ENCODE measurements at places on chromosomes 7 and 10. TPM values are rescaled to one million over a fixed set of nuclear protein-coding genes. Genes with fewer than 3 reads are reported as not detected.
A peak's percentile ranks its signal among the peaks of the same experiment; 100 is the strongest.

Gene HTR5A
- not detected for total RNA-seq

Gene C10orf143
- 1.9 TPM for total RNA-seq

Gene ITGB8
- total RNA-seq = 1.8 TPM

DNA sequence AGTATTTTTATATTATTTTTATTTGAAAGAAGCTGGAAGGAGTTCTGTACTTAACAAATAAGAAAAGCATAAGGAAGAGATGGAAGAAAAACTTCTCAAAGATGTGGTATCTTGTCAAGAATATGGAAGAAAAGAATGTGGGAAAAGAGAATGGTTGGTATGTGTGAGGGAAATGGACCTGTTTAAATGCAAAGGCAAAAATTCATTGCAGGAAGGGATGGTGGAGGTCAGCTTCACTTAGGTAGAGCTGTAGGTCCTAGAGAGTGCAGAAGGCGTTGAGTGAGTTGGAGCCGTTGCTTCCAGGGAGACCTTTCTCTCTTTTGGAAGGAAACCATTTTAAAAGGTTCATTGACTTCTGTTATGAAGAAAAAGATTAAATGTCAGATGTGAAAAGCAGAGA is 107.3 kb downstream of the EXOC4 start:
- H3K4me3 ChIP-seq = no peak overlapping the region
- peaks cover 19% of the 10 kb centered on the region for H3K36me3 ChIP-seq
- H3K27me3 ChIP-seq = no peaks in the 10 kb centered on the region
- DNase-seq = no peak
- peak overlapping the region; percentile 87 for H3K27ac ChIP-seq

GRCh38 chr10:6065835-6066234 is 3.7 kb upstream of the IL2RA start:
- H3K4me3 ChIP-seq = no peak overlapping the region
- peaks cover 6% of the 10 kb centered on the region for H3K4me1 ChIP-seq
- no peak for DNase-seq
- H3K27ac ChIP-seq = no peak overlapping the region

- peaks cover 3% of the 10 kb centered on the region for H3K36me3 ChIP-seq
- H3K27ac ChIP-seq = peak overlapping the region; percentile 75
- peaks cover 19% of the 10 kb centered on the region for H3K4me1 ChIP-seq
- H3K27me3 ChIP-seq = no peaks in the 10 kb centered on the region
- no peak for DNase-seq
Observed at GRCh38 chr10:116947841-116948529, 57.0 kb downstream of the SHTN1 start.

DNA sequence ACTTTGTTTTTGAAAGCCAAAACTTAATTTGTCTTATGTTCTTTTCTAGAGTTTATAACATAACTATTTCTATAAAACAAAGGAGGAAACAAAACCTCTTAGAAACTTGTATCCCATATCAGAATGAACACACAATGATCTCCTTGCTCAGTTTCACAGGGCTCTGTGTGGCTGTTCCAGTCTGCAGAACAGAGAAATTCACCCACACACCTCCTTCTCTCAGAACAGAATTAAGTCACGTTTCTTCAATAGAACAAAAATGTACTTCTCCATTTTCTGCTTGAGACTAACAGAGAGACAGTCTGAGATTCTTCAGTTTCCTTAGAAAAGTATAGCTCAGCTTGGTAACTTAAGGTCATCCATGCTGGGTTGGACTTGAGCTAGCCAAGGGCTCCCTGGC is 15.8 kb upstream of the DOCK1 start:
- DNase-seq = no peak
- no peaks in the 10 kb centered on the region for H3K4me1 ChIP-seq
- H3K27me3 ChIP-seq = no peaks in the 10 kb centered on the region
- H3K4me3 ChIP-seq = no peak overlapping the region
- peaks cover 13% of the 10 kb centered on the region for H3K36me3 ChIP-seq

All from WTC11 (cell line).